ENCODE measurements at places on chromosomes 4 and X.

DNA sequence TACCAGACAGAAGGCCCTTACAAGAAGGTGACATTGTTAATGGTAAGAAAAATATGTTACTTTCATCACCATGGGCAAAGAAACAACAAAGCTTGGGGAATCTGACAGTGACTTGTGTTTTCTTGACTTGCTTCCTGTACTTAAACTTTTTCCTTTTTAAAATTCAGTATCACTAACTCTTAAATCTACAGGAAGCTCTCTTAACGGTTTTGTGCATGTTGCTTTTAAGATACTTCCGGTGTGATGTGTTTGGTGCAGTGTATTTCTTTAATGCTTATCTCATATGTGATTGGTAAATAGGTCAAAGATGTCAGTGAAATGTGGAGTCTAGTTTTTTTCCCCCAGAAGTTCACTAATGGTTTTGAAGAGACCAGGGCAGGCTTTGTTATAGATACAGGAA lies 45.2 kb downstream of the ADH5 start:
- no peak for DNase-seq

GRCh38 chrX:116272322-116272721 lies 101.8 kb downstream of the AGTR2 start:
- no peak for DNase-seq

GRCh38 chr4:31194823-31195222 lies 474.7 kb downstream of the PCDH7 start:
- DNase-seq, result no peak

DNA sequence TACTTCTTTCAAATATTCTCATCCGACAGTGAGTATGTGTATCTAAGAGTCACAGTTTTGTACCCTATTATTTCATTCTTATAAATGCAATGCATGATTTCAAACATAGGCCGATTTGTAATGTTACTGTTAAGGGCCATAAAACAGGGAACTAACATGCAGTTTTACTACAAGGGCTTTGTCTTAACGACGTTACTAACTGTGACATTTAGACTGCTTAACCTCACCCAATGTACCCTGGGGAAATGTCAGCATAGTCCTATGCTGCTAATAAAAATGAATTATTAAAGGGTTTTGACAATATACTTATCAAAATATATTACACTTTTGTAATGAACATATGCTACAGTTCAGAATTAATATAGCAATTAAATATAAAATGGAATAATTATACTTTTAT lies 74.8 kb upstream of the CPXCR1 start:
- DNase-seq, result no peak

DNA sequence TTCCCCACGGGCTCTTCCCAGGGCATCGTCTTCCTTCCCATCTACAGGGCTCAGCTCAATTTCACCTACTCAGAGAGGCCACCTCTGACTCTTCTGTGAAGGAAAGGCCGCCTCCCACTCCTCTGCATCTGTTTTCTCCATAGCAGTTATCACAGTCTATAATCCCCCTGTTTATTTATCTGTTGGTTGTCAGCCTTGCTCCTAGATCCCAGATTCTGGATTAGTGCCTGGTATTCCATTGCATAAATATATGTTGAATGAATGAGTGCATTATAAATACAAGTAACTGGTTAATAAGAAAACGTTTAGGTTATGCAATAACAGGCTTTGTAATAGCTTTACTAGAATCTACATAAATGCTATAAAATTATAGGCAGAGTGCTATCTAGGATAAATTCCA lies 52.9 kb downstream of the NSG1 start:
- no peak for DNase-seq

GRCh38 chr4:5337731-5338130 lies 286.5 kb downstream of the STK32B start:
- DNase-seq, result no peak

DNA sequence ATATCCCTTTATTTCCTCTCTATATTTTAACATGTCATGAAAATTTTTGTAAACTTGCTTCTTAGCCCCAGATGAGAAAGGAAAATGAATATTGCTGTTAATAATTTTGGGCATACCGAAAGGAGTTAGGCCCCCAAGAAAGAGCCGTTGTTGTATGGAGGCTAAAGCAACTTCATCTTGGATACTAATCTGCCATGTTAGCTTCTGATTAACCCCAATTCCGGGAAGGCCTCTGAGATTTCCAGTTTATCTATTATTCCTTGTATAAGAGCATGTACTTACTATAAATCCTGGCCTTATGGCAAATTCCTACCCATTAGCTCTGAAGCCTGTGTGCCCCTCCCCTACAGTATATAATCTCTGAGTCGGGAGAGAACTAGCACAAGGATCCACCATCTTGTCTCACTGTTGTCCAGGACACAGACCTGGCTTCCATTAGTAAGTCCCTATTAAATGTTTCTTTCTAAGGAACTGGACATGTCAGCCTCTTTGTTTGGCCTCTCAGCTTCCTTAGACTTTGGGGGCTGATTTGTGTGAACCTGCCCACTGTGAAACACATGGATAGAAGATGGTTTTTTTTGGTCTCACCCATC lies 20.9 kb upstream of the PLA2G12A start:
- DNase-seq, result no peak

Data from activated T-helper 1 cell treated with anti-CD3 and anti-CD28 coated beads, Interleukin-2, amount 50 U/mL, for 16 hours (primary cell).